Iris pigment epithelial cell (primary cell): ENCODE measurements at places on chromosomes 3 and 15.

- peak; percentile 49 for DNase-seq
Measured at GRCh38 chr15:92914768-92915221, 14.7 kb downstream of the CHD2 start.

GRCh38 chr3:26668171-26668570 lies 45.6 kb downstream of the LRRC3B start:
- no peak for DNase-seq

- no peak for DNase-seq
Measured at GRCh38 chr15:77503240-77503639, 82.6 kb downstream of the HMG20A start.

DNA sequence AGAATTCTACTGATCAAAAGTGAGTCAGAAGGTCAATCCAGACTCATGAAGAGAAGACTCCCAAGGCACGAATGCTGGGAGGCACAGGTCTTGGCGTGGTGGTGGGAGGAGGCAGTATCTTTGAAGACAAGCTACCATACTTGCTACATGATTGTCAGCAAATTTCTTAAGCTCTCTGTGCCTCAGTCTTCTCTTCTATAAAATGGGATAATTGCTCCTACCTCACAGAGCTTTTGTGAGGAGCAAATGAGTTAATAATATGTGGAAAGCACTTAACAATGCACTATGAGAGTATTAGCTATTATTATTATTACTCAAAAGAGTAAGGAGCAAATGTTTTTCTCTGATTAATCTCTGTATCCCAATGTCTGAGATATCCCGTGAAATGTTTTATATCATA lies 36.2 kb downstream of the EHD4 start:
- DNase-seq: no peak

- peak; percentile 76 for DNase-seq
Measured at GRCh38 chr3:64459711-64460110, 228.1 kb downstream of the ADAMTS9 start.

- DNase-seq: no peak
Measured at GRCh38 chr3:79063624-79064023, 704.2 kb downstream of the ROBO1 start.

GRCh38 chr3:59143447-59143846 lies 93.6 kb upstream of the CFAP20DC start:
- DNase-seq: peak; percentile 10

- peak; percentile 62 for DNase-seq
Measured at GRCh38 chr3:188497021-188497420, 343.1 kb downstream of the LPP start.
